Kidney (tissue), 22 donors: ENCODE measurements at places on chromosomes 1 and 21. TPM values are rescaled to one million over a fixed set of nuclear protein-coding genes. Genes with fewer than 3 reads are reported as not detected.

GRCh38 chr1:77060000-77060399 is 159.2 kb downstream of the PIGK start:
- H3K27me3 ChIP-seq: no peaks in the 10 kb centered on the region
- H3K27ac ChIP-seq: no peak overlapping the region

- no peak overlapping the region for H3K27ac ChIP-seq
- no peak overlapping the region for H3K4me3 ChIP-seq
- no peaks in the 10 kb centered on the region for H3K36me3 ChIP-seq
Measured at GRCh38 chr1:162281426-162281825, 95.2 kb downstream of the SPATA46 start.

GRCh38 chr1:228122921-228123441 is 13.9 kb upstream of the MRPL55 start:
- no peaks in the 10 kb centered on the region for H3K36me3 ChIP-seq
- H3K27ac ChIP-seq: no peak overlapping the region
- H3K4me3 ChIP-seq: no peak overlapping the region
- no peaks in the 10 kb centered on the region for H3K4me1 ChIP-seq

GRCh38 chr1:2135941-2136340 is 58.6 kb downstream of the FAAP20 start:
- no peaks in the 10 kb centered on the region for H3K27me3 ChIP-seq
- no peaks in the 10 kb centered on the region for H3K36me3 ChIP-seq
- peaks cover 5% of the 10 kb centered on the region for H3K4me1 ChIP-seq
- no peak overlapping the region for H3K4me3 ChIP-seq

PAX7 gene
- polyA plus RNA-seq: not detected

GRCh38 chr1:51203121-51203873 is 32.8 kb upstream of the RNF11 start:
- H3K36me3 ChIP-seq: no peaks in the 10 kb centered on the region
- H3K4me3 ChIP-seq: no peak overlapping the region
- H3K27ac ChIP-seq: no peak overlapping the region
- H3K27me3 ChIP-seq: no peaks in the 10 kb centered on the region

DNA sequence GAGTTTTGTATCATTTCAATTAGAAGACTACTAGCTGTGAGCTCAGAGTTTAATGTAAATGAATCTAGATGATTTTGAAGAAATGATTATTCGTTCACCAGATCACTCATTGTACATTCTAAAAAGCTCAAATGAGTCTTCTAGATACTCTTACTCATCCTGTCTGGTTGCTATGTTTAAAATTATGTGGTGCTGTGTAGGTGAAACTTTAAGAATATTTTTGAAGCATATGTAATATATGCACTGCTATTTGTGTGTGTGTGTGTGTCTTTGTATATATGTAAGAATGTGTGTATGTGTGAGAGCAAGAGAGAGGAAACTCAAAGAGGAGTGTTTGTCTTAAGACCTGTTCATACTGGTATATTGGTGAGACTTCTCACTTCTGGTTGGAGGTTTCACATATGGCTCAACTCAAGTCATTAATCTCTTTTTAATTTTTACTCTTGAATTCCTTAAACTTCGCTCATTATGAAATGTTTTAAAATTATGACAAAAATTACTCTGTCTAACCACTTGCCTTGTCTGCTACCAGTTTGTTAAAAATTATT is 8.6 kb upstream of the C1orf105 start:
- no peak overlapping the region for H3K27ac ChIP-seq
- H3K27me3 ChIP-seq: no peaks in the 10 kb centered on the region
- H3K36me3 ChIP-seq: no peaks in the 10 kb centered on the region
- DNase-seq: no peak
- no peak overlapping the region for H3K4me3 ChIP-seq
- no peaks in the 10 kb centered on the region for H3K4me1 ChIP-seq

DNA sequence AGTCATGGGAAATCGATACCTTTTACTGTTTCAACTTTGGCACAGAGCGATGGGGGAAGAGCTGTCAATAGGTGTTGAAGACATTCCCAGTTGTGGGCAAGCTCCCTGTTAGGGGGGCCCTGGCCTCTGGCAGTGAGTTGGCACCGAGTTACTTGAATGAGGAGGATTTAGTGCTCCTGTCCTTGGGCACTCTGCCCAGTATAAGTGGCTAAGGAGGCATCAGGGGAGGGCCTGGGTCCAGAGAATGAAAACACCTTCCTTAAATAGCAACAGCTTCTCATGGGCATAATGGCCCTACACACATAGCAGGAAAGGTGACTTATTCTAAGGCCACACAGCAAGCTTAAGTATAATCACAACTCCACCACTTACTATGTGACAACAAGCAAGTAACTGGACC is 664.4 kb downstream of the PTPRU start:
- H3K27ac ChIP-seq: no peak overlapping the region
- no peak for DNase-seq

DNA sequence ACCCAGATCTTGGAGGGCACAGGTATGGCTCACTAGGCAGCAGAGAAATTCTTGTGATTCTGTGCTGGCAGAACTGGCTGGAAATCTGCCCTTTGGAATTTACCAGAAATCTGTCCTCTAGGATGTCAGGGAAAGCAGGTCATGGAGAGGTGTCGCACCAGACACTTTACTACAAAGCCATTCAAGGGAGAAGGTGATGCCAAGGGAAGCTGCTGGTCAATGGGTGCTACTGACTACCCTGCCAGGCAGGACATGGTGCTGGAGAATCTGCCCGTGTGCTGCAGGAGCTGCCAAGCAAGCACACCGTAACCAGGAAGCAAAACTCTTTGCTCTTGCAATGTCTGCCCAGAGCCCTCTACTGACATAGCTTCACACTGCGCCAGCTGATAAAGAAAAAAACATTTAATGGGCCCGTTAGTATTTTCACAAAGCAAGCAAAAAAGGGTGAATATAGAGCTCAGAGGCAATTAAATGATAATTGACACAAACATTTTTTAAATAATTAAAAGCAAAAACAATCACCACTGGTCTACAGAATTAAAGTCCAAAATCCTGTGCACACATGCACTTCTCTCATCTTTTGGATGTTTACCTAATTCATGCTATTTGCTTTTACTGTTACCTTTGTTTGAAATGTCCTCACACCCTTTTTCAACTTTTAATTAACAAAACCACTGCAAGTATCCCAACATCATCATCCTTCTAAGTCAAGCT is 7.2 kb upstream of the FBXO28 start:
- peak; percentile 22 for DNase-seq
- no peak overlapping the region for H3K27ac ChIP-seq
- no peak overlapping the region for H3K4me3 ChIP-seq
- no peaks in the 10 kb centered on the region for H3K4me1 ChIP-seq
- H3K27me3 ChIP-seq: no peaks in the 10 kb centered on the region

DNA sequence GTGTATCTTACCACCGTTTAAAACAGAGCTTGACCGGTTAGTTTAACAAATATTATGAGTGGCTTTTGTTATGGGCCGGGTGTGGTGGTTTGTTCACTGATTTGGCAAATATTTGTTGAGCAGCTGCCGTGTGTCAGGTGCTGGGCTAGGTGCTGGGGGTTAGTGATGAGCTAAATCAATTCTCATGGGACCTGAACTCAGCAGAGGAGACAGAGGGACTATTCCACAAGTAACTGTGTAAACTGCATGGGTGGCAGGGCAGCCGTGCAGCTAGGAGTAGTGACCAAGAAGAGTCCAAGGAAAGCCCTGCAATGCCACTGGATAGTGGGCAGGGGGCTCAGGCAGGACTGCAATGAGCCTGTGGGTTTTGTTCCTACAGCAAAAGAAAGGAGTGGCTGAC is 11.2 kb upstream of the C2CD2 start:
- H3K4me3 ChIP-seq: no peak overlapping the region
- H3K4me1 ChIP-seq: no peaks in the 10 kb centered on the region
- H3K36me3 ChIP-seq: no peaks in the 10 kb centered on the region
- no peaks in the 10 kb centered on the region for H3K27me3 ChIP-seq
- DNase-seq: no peak
- H3K27ac ChIP-seq: no peak overlapping the region

GBP6 gene
- polyA plus RNA-seq: not detected

GRCh38 chr1:55313903-55314302 is 98.7 kb upstream of the USP24 start:
- H3K36me3 ChIP-seq: no peaks in the 10 kb centered on the region
- DNase-seq: no peak
- H3K27me3 ChIP-seq: no peaks in the 10 kb centered on the region
- no peak overlapping the region for H3K27ac ChIP-seq

LORICRIN gene
- not detected for polyA plus RNA-seq

CRP gene
- polyA plus RNA-seq: not detected

- H3K36me3 ChIP-seq: no peaks in the 10 kb centered on the region
- no peaks in the 10 kb centered on the region for H3K27me3 ChIP-seq
- H3K4me3 ChIP-seq: no peak overlapping the region
- H3K27ac ChIP-seq: no peak overlapping the region
- H3K4me1 ChIP-seq: no peaks in the 10 kb centered on the region
Measured at GRCh38 chr21:45012662-45013259, 61.6 kb upstream of the ADARB1 start.

TMEM50A gene
- polyA plus RNA-seq: 115 TPM

DNA sequence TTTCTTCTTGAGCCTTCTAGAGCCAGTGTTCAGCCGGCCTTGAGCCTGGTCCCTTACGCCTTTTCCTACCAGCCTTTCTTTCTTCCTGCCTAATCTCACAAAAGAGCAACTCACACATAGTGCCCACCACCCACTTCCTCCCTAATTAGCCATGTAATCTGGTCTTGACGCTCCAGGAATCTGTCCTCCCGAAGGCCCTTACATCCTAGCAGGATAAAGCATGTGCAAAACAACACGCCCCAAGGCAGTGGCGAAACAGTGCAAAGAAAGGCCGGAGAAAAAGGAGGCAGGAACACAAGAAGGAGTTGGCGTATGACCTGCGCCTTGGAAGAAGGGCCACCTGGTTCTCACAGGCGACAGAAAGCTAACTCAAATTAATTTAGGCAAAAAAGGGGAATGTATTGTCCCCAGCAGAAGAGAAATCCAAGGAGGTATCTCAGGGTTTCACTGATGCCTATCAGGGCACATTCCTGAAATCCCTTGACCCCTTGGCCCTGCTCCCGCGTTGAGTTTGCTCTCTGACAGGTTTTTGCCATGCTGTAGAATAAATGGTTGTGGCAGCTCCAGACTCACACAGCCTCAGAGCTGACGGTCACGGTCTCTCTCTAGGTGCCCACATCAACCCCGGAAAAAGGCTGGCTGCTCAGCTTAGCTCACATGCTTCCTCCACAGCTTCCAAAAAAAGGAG is 79.0 kb downstream of the ZNF281 start:
- no peaks in the 10 kb centered on the region for H3K4me1 ChIP-seq
- peak; percentile 31 for DNase-seq
- H3K27me3 ChIP-seq: no peaks in the 10 kb centered on the region
- no peak overlapping the region for H3K27ac ChIP-seq
- no peak overlapping the region for H3K4me3 ChIP-seq
- H3K36me3 ChIP-seq: no peaks in the 10 kb centered on the region

GRCh38 chr1:218414060-218414728 is 69.1 kb downstream of the TGFB2 start:
- H3K27me3 ChIP-seq: no peaks in the 10 kb centered on the region
- no peak for DNase-seq
- H3K27ac ChIP-seq: no peak overlapping the region
- no peaks in the 10 kb centered on the region for H3K36me3 ChIP-seq

DNA sequence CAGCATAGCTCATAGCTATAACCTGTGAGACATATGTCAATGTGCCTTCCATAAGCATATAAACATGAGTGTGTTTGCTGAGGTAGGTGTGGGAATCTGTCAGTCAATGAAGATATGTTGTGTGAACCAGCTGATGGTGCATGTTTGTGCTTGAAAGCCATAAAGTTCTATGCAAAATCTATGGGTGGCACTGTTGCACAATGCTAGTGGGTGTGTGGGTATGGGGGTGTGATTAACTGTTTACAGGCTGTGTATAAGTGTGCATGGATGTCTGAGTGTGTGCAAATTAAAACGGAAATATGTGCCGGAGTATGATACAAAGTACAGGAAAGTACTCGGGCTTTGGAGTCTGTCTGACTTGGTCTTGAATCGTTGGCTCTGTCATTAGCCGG is 1.0 kb upstream of the ATP2B4 start:
- peak overlapping the region; percentile 81 for H3K27ac ChIP-seq
- peaks cover 6% of the 10 kb centered on the region for H3K4me1 ChIP-seq
- H3K36me3 ChIP-seq: no peaks in the 10 kb centered on the region
- peak; percentile 69 for DNase-seq

GRCh38 chr1:154611150-154611862 is 3.3 kb upstream of the ADAR start:
- no peak overlapping the region for H3K4me3 ChIP-seq
- peaks cover 8% of the 10 kb centered on the region for H3K4me1 ChIP-seq
- DNase-seq: peak; percentile 54
- H3K27ac ChIP-seq: no peak overlapping the region
- no peaks in the 10 kb centered on the region for H3K36me3 ChIP-seq

IL12RB2 gene
- polyA plus RNA-seq: 0.26 TPM

GRCh38 chr1:53728196-53728595 is 10.8 kb downstream of the GLIS1 start:
- no peak overlapping the region for H3K27ac ChIP-seq
- H3K4me3 ChIP-seq: no peak overlapping the region
- H3K4me1 ChIP-seq: peaks cover 11% of the 10 kb centered on the region
- no peak for DNase-seq
- H3K36me3 ChIP-seq: no peaks in the 10 kb centered on the region
- no peaks in the 10 kb centered on the region for H3K27me3 ChIP-seq

DNA sequence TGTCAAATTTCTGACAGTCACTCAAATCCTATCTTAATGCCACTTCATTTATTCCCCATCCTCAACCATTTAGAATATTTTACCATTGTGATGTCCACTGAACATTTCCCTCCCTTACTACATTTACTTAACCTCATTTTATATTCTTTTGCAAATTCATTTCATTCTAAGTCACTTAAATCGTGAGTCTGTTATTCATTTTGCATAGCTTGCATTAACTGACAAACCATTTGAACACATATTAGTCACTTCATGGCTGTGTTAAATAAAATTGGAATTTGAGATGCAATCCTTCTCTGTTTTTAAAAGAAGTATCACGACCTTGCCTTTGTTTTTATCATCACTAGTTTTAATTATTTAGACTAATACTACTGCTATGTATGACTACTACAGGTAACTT is 199.4 kb upstream of the COL11A1 start:
- DNase-seq: no peak
- H3K27me3 ChIP-seq: no peaks in the 10 kb centered on the region
- H3K4me1 ChIP-seq: no peaks in the 10 kb centered on the region
- no peak overlapping the region for H3K27ac ChIP-seq

DNA sequence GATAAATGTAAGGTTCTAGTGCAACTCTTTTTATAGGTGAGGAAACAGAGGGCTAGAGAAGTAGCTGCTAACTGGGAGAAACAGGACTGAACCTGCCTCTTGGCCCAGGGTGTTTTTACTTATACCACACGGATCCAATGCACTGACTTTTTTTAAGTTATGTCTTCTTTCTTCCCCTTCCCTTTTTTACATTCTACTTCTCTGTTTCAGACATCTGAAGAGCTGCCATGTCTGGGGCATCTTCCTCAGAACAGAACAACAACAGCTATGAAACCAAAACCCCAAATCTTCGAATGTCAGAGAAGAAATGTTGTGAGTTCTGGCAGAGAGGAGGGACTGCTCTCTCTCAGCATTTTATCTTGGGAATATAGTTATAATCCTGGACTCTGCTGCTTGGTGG is 1.4 kb downstream of the PFKFB2 start:
- H3K4me3 ChIP-seq: peak overlapping the region; percentile 91
- no peaks in the 10 kb centered on the region for H3K36me3 ChIP-seq
- H3K4me1 ChIP-seq: peaks cover 16% of the 10 kb centered on the region
- H3K27ac ChIP-seq: peak overlapping the region; percentile 53
- DNase-seq: no peak

GRCh38 chr1:19360843-19361610 is 48.9 kb downstream of the SLC66A1 start:
- H3K4me1 ChIP-seq: no peaks in the 10 kb centered on the region
- H3K36me3 ChIP-seq: peaks cover 5% of the 10 kb centered on the region
- no peak overlapping the region for H3K4me3 ChIP-seq

GRCh38 chr1:151916726-151917370 is 7.5 kb upstream of the THEM4 start:
- H3K27ac ChIP-seq: no peak overlapping the region
- H3K36me3 ChIP-seq: no peaks in the 10 kb centered on the region
- H3K4me1 ChIP-seq: no peaks in the 10 kb centered on the region
- no peaks in the 10 kb centered on the region for H3K27me3 ChIP-seq
- H3K4me3 ChIP-seq: no peak overlapping the region

SELL gene
- polyA plus RNA-seq: 1.3 TPM
